ENCODE measurements at places on chromosomes 7 and 10. TPM values are rescaled to one million over a fixed set of nuclear protein-coding genes. Genes with fewer than 3 reads are reported as not detected.

- H3K36me3 ChIP-seq, result peaks cover 17% of the 10 kb centered on the region
- H3K4me1 ChIP-seq, result peaks cover 10% of the 10 kb centered on the region
- H3K27ac ChIP-seq, result peak overlapping the region; percentile 39
- H3K27me3 ChIP-seq, result no peaks in the 10 kb centered on the region
Measured at GRCh38 chr7:37100735-37101331, 347.8 kb downstream of the ELMO1 start.

DNA sequence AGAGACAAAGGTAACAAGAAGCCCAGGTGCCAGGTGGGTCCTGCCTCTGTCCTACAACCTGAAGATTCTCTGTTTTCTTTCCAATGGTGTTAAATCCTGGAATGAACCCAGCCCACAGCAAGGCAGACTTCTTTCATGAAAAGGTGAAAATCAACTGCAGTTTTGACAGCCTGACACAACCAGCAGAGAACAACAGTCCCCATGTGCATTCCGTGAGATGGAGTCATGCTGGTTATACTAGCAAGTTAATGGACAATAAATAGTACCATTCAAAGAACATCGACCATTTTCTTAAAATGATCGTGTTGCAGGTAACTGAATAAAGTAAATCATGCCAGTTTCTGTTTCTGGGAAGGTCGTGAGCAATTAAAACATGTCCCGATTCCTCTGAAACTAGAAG, 131.5 kb downstream of the SFMBT2 start:
- no peak overlapping the region for H3K27ac ChIP-seq
- DNase-seq, result no peak
- peaks cover 3% of the 10 kb centered on the region for H3K4me1 ChIP-seq
- no peaks in the 10 kb centered on the region for H3K27me3 ChIP-seq
- H3K36me3 ChIP-seq, result peaks cover 12% of the 10 kb centered on the region

DNA sequence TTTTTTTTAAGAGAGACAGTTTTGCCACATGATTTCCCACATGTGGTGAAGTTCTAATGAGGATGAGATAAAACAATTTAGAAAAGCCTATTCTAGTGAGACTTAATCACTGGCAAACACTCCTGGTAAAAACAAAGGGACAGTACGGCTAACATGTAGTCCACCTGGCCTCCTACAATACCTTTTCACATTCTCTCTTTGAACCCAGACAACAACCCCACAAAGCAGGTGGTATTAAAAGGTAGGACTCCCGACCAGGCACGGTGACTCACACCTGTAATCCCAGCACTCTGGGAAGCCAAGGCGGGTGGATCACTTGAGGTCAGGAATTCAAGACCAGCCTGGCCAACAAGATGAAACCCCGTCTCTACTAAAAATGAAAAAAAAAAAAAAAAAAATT, 12.4 kb downstream of the PARD3 start:
- no peaks in the 10 kb centered on the region for H3K36me3 ChIP-seq
- no peaks in the 10 kb centered on the region for H3K27me3 ChIP-seq
- H3K27ac ChIP-seq, result no peak overlapping the region
- H3K4me1 ChIP-seq, result no peaks in the 10 kb centered on the region
- DNase-seq, result no peak

DNA sequence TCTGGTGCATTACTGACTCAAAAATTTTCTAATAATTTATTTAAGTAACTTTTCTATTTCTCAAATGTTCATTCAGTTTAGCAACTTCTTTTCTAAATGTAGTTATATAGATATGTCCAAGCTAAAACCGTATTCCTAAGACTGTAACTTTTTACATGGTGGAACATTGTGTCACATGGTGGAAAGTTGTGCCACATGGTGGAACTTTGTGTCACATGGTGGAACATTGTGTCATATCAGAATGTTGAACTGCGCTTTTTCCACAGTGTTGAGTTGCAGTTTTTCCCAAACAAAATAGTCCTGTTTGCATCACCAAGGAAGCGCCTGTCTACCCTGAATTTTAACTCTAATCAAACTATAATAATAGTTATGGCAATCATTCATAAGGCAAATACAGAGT, 109.3 kb downstream of the ANKRD30A start:
- no peak for DNase-seq
- no peaks in the 10 kb centered on the region for H3K36me3 ChIP-seq
- no peak overlapping the region for H3K4me3 ChIP-seq
- no peak overlapping the region for H3K27ac ChIP-seq
- H3K4me1 ChIP-seq, result no peaks in the 10 kb centered on the region

DNA sequence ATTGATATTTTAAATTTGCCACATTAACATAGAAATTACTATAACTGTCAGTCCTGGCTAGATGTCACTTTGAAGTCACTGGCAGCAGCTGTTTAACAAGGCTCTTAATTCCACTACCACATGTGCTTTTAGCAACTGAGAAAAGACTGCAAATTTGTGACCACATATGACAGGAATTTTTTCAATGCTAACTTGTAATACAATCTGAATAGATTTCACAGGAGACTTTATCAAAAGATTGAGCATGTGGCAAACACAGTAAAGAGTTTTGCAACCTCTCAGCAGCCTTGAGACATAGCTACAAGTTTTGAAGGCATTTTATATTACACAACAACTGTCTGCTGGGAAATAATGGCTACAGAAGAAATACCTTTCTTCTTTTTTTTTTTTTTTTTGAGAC, 73.0 kb downstream of the MICU1 start:
- H3K27ac ChIP-seq, result no peak overlapping the region
- no peak overlapping the region for H3K4me3 ChIP-seq
- no peak for DNase-seq
- no peaks in the 10 kb centered on the region for H3K4me1 ChIP-seq
- peaks cover 45% of the 10 kb centered on the region for H3K36me3 ChIP-seq
- H3K27me3 ChIP-seq, result no peaks in the 10 kb centered on the region

Gene RAB19
- total RNA-seq, result 1.5 TPM

Gene OGDHL
- 0.09 TPM for total RNA-seq

All from spleen (tissue), 13 donors.